ENCODE measurements at places on chromosomes 7 and 10.

DNA sequence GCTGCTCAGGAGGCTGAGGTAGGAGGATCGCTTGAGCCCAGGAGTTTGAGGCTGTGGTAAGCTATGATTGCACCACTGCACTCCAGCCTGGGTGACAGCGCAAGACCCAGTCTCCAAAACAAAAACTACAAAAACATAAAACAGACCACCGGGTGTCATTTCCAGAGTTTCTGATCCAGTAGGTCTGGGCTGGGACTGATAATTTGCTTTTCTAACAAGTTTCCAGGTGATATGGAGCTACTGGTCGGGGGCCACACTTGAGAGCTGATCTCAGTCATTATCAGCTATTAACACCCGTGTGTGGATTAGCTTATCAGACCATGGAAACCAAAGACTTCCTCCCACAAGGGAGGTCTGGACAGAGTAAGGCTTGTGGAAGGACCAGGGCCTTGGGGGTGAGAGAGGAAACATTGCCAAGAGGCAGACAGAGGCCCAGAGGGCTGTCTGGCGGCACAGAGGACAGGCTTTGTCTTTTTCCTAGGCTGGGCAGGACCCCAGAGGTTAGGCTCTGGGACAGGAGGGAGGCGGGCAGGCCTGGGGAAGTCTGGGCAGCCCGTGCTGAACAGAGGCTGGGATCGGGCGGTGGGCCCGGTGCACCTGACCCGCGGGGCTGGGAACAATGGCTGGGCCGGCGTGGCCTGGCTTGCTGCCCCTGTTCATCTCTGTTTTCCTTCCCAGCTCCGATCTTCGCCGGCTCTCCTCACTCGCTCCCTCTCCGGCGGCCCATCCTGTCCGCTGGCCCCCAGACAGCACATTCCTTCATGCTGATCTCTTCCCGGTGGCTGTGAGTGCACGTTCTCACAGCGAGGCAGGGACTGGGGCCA, 25.2 kb downstream of the TMEM270 start:
- peak; percentile 77 for DNase-seq

DNA sequence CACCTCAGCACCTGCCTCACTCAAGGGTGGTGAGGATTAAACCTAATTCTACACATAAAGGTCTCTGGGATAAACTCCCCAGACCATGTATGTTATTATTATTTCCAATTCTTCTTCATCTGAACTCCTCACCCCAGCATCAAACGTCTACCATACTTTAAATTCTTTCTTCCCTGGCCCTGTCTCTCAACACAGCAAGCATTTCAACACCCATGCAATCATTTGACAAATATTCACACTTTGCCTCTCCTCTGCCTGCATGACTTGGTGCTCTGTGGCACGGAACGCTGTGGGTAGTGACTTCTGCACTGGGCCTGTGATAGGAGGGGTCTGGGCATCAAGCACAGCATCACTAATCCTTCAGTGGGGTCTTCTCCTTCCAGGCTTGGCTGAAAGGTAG, 490.8 kb downstream of the TNS3 start:
- DNase-seq, result peak; percentile 82

DNA sequence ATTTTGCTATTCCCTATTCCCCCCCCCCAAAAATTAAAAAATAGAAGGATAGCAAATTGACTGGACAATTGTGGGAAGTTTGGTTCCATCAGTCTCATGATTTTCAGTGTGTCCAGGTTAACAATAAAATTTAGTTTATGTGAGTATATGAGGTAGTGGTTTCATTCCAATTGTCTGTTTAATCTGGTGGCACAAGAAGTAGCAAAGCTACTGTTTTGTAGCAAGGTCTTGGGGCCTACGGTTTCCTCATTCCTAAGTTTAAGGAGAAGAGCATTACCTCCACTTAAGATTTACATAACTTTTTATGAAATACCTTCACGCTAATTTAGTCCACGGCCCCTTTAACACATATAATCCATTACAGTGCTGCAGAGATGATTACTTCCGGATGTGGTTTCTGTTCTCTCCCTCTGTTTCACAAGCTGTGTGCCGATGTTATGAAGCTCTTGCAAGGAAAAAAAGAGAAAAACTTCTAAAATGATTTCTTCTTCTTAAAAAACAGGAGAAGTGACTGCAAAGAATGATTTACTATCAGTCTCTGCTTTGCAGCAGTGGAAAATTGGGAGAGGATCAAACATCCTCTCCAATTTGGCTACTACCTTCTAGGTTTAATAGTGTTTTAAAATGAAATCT, 32.7 kb upstream of the NPVF start:
- DNase-seq, result peak; percentile 72

DNA sequence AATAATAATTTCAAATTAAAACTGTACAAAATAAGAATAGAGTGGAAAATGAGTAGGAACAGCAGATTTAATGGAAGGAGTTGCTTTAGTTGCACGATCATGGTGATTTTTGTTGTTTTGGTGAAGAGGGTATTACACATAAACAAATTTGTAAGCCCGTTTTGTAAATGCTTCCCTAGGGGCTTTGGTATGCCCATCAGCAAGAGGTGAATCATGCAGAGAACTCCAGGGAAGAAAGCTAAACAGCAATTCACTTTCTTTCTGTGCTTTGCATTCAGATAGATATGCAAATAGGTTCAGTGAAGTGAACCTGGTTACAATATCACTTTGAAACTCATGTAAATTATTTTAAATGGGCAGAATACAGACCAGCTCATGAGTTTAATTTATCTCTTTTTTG, 422.2 kb upstream of the MTPN start:
- DNase-seq, result no peak

DNA sequence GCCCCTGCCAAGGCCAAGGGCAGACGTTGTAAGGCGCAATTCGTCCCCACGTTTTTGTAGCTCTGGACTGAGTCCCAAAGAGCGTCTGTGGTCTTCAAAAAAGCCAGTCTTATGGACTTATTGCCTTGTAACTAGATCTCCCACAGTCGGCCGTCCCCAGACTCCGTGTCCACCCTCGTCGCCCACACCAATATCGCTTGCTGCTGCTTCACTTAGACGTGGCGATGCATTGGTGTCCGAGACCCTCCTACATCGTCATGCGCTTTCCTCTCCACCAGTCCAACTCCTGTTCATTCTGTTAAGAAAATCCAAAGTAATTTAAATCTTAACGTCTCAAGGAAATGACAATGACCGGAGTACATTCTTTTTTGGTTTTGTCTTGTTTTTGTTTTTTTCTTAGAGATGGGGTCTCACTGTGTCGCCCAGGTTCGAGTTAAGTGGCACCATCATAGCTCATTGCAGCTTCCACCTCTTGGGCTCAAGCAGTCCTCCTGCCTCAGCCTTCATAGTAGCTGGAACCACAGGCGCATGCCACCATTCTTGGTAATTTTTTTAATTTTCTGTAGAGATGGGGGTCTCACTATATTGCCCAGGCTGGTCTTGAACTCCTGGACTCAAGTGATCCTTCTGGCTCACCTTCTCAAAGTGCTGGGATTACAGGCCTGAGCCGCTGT, 851 bp downstream of the KIFBP start:
- DNase-seq, result peak; percentile 6

GRCh38 chr7:105060923-105061322, 46.9 kb downstream of the KMT2E start:
- DNase-seq, result no peak

DNA sequence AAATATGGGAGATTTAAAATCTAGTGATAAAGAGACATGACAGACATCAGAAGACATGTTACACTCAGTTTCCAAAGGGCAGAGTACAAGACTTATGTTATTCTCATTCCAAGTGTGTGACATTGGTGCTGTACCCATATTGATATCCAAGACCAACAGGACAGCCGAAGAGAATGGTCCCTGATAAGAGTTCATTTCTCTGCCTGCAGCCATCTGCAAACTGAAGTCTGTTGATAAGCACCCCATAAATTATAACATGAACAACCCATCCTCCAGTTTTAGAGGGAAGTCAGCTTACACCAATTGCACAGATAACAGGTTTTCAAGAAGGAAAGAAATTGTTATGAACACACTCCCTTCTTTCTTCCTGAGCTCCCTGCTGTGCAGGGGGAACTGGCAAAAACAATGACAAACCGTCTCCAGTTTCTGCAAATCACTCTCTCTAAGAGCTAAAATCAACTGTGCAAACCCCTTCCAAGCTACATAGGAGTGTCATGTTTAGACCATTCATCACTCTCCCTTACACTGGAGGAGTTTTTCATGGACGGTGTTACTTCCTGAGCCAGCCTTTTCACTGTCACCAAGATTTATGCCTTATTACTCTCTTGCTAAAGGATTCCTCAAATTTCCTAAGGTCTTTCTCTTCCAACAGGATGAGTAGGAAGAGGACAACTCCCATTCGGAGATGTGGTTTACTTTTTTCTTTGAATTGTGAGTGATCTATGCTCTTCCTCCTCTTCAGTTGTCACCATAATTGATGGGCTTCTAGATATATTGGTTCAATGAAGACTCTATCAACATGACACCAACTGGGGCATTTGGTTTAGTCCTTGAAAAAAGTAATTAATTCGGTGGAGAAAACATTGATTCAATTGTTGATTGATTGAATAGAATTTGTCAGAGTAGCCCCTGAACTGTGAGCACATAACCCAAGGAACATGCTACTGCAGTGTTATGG, 80.3 kb upstream of the FAM171A1 start:
- DNase-seq, result peak; percentile 54

DNA sequence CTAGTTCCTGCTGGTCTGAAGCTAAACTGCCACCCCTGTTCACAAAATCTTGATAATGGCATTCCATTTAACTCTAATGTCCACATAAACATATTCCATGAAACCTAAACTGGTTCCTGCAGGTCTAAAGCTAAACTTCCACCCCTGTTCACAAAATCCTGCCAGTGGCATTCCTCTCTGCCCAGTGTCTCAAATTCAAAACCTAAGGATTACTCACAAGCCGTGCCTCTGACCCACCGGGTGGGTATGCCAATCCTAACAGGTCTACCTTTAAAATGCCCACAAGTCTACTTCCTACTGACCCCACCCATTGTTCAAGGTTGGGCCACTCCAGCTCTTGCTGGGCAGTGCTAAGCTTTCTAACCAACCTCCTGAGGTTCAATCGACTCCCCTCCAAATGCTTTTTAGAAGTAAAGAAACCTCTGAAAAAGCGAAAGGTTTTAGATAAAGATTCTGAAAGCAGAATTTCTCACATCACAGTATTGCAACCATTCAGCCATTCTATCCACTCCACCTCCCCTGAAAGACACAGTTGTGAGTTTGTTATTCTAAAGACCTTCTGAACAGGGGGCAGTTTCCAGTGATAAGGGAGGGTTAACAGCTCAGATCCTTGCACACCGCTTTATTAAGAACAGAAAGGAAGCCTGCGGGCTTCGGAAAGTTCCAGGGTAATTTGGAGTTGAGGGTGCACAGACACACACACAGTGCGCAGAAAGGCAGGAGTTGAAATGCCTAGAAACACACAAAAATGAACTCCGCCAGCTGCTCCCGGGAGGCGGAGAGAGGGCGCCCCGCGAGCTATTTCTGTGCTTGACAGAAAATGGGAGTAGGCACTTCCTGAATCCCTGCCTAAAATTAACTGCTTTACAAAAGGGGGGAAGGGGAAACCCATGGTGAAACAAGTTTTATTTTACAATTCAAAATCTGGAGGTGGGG, 87.7 kb downstream of the TNS3 start:
- peak; percentile 43 for DNase-seq
